Hypothalamus (tissue), 51 donors: ENCODE measurements at places on chromosomes 7 and 10.

GRCh38 chr10:14353291-14353913, 22.7 kb upstream of the FRMD4A start:
- DNase-seq, result no peak

DNA sequence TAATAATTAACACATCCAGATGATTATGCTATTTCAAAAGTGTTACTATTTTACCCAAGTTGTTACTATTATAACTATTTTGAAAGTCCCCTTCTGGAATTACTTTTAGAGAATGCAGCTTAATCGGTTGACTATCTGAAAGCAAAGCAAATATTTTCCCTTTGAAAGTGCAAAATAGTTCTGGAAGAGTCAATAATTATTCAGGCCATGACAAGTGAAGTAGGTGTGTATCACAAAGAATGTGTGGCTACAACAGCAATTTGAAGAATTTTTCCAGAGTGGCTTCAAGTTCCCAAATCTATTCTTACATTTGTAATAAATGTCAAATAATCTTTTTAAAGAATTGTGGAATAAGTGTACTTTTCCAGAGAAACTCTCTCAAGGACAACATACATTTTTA, 42.8 kb downstream of the RNLS start:
- DNase-seq, result no peak

DNA sequence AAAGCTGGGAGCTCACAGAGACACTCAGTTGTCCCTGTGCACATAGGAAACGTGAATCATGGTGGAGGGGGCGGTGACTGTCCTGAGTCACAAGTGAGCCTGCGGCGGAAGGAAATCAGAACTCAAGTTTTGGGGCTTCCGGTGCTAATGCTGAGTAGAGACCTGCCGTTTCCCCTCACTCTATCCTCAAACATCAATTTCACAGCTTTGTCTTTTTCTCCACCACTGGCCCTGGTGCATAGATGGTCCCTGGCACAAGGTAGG, 21.9 kb downstream of the ADCYAP1R1 start:
- no peak for DNase-seq

DNA sequence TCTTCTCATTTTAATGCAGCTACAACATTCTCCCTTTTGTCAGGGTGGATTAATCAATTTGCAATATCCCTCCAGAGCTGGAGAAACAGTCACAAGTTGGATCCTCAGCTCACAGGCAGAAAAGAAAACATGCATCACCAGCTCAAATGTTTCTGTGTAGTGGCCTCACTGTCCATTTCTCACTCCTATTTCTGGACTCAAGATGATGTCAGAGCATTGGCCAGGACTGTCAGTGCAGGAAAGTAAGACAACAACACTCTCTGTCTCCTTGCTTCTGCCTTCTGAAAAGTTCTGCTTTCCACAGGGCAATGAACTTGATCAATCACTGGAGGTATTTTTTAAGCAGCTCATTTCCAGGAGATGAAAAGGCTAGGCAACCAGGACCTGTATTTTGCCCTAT, 8.2 kb upstream of the SVIL start:
- no peak for DNase-seq

DNA sequence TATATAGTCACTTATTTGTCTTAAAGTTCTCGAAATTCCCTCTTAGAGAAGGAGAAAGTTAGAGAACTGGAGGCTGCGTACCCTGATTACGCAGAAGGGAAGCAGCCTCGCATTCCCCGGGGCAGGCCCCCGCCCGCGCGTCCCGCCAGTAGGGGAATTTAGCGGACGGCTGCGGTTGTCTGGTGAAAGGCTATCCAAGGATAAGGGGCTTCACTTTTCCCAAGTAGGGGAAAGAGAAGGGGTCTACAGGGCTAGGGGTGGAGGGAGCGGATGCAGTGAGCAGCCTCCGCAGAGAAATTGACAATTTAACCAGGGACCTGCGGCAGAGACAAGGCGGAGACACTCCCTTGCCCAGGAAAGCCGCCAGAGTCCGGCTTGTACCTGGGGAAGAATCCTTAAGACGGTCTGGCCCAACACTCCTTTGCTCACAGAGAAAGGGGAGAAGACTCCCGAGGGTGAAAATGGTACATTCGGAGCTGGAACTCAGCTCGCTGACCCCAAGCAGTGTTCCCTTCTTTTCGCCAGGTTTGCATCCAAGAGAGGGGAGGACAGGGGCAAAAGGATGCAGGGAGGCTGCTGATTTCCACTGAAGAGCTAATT, 994 bp upstream of the MAGI2 start:
- DNase-seq, result peak; percentile 60

DNA sequence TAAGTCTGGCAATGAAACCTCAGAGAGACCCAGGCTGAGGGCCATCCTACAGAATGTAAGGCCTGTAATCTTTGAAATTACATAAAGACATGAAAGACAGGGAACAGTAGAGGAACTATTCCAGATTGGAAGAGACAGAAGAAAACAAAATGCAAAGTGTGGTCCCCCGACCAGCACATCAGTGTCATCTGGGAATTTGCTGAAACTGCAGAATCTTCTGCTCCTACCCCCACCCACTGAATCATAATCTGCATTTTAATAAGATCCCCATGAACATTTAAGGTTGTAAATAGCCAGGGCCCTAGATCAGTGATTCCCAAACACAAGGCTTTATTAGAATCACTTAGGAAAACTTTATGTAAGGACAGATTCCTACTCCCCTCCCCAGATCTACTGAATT, 154.4 kb downstream of the NOC3L start:
- DNase-seq, result no peak

DNA sequence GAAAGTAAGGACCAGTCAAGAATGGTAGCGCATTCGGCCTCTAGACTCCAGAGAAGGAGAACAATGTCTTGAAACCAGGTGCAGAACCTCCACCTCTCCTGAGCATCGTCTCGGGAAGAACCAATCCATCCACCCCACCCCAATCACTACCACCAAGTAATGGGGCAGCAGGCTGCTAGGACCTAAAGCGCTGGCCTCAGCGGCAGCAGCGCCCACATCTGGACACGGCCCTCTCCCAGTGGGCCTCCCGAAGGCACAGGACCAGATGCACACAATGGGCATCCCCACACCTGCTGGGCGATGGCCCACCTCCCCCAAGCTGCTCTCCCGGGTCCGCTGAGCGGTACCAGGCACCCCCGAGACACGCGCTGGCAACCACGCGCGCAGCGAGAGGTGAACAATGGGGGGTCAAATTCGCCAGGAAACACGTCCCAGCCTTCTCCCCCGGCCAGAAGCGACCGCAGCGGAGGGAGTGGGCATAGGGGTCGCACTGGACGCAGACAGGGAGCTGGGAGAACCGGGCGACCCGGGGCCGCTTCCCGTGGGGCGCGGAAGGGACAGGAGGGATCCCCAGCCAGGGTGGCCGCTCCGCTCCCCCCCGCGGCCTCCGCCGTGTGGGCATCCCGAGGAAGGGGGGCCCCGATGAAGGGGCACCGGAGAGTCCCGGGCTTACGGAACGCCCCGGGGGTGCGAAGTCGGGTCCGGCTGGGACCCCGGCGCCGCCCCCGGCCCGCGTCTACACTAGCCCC, 506 bp downstream of the CTTNBP2 start:
- DNase-seq, result peak; percentile 68

GRCh38 chr10:42990016-42990720, 86.7 kb upstream of the RET start:
- no peak for DNase-seq

DNA sequence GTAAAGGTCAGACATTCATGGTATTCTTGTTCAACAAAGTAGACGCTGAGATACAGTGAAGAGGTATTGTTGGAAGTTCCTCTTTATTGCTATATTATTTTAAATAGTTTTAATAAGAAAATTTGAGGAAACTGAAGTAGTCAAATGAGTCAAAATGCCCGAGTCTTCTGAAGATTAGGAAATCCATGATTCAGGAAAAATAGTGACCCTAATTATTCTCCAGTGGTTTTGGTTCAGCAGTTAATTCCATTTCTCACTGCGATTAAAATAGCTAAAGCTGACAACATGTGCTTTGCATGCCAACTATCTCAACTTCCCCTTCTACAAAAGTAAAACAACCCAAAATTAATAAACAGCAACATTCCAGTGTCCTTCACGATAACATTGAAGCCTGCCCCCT, 32.7 kb upstream of the PFKP start:
- DNase-seq, result no peak

DNA sequence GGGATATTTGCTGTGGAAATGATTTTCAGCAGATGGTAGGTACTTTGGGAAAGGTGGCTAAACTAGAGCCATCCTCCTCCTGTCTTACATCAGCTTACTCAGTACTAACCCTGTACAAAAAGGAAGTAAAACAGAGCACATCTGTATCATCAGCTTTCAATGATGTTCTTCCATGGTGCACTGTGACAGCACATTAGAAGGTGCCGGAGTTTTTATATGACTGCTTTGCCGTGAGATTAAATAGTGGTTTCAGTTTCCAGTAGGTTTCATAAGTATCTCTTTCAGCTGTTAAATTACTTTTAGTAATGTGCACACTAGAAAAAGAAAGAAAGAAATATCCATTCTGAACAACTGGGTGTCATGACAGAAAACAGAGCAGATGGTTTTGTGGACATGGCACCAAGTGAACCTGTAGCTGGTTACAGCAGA, 86.5 kb downstream of the ARID5B start:
- no peak for DNase-seq

DNA sequence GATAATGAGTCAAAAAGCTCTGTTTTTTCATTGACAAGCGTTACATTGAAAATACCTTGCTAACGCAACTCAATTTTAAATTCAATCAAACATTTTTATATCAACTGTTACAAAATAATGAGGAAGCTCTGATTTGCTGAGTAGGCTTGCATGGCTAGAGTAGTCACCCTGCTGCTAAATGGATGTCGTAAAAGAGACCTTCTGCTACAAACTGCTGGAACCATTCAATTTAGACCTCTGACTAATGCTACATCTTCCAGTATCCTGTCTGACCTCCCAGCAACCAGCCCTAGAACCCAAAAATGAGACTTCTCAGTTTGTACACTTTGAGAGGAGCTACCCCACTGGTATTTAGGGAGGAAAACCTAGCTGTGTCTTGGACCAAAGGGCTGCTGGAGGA, 84.0 kb upstream of the ELMO1 start:
- DNase-seq, result no peak

- DNase-seq, result no peak
Observed at GRCh38 chr10:75742355-75742754, 310.9 kb downstream of the LRMDA start.

GRCh38 chr7:22983257-22983855, 30.6 kb downstream of the HYCC1 start:
- no peak for DNase-seq

- DNase-seq, result no peak
Observed at GRCh38 chr10:109348324-109348723, 575.0 kb downstream of the XPNPEP1 start.

- no peak for DNase-seq
Observed at GRCh38 chr7:142805350-142806021, 34.7 kb downstream of the PRSS2 start.

DNA sequence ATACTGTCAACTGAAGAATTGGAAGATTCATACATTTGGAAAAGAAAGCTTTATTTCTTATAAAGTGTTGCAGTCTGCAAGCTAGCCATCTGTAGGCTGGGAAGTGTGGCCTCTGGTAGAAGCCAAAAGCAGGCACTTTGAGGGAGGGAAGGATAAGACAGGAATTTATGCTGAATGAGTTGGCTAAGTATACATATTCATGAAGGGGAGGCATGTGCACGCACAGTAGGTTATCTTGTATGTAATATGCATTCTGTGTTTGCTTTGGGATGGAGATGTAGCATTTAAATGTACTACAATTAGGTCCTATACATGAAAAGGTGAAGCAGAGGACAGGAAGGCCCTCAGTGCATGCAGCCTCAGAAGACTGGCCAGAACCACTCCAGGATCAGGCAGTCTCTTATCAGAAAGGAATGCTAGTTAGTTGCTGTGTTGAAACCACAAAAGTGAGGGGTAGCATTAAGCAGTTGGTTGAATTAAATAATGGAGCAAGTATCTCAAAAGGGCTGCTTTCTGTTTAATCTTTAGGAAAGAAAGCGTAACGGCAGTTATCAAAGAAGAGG, 40.9 kb downstream of the MYO3A start:
- DNase-seq, result no peak

- no peak for DNase-seq
Observed at GRCh38 chr10:128398118-128398517, 271.9 kb upstream of the MKI67 start.

GRCh38 chr10:62503872-62504271, 129.7 kb downstream of the ZNF365 start:
- no peak for DNase-seq

- DNase-seq, result no peak
Observed at GRCh38 chr7:30249316-30249715, 35.1 kb upstream of the ZNRF2 start.

DNA sequence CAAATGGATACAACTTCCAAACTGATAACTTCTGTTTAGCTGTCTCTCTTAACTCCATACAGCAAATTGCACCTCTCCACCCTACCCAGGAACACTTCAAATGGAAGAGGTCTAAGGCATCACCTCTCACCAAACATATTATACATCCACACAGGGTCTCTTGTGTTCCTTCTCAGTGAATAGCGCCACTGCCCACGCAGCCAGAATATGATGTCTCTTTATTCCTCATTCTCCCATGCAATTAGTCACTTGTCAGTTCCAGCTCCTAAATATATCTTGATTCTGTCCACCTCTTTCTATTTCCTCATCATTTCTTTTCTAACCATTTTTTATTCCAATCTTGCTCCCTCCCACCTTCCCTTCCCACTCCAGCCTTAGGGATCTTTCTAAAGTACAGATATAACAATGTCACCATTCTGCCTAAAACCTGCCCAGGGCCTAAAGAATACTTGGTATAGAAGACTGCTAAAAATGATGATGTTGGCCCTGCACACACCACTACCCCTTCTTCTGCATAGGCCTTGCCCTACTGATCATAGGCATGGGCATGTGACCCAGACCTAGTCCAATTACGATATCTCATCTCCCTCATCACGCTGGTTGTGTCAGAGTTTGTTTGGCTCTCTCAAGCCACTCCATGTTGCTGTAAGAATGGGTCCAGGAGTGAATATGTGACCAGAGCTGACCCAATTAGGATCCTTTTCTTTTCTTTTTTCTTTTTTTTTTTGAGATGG, 5.7 kb upstream of the TSPAN14 start:
- no peak for DNase-seq

- DNase-seq, result no peak
Observed at GRCh38 chr10:2020836-2021235, 283.5 kb upstream of the ADARB2 start.

- DNase-seq, result no peak
Observed at GRCh38 chr10:12638103-12638502, 288.8 kb downstream of the CAMK1D start.

GRCh38 chr7:44087911-44088838, 5.8 kb upstream of the POLM start:
- peak; percentile 54 for DNase-seq

DNA sequence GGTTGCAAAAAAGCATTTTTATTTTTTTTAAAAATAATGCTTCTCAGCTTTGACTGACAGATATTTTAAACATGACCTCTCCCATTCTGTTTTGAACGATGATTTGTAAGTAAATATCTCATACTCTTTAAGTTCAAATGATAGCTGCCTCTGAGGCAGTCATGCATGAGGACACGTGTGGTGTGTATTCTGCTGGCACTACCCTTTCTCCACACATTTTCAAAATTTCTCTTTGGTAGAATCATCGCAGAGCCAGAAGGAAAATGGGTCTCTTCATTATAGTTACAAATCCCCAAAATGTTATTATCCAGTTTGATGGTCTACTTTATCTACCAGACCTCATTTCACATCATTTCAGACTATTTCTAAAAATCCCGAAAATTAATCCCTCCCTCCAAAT, 55.1 kb downstream of the FZD1 start:
- DNase-seq, result no peak
